ENCODE measurements at places on chromosomes 5 and 9.
A peak's percentile ranks its signal among the peaks of the same experiment; 100 is the strongest.

DNA sequence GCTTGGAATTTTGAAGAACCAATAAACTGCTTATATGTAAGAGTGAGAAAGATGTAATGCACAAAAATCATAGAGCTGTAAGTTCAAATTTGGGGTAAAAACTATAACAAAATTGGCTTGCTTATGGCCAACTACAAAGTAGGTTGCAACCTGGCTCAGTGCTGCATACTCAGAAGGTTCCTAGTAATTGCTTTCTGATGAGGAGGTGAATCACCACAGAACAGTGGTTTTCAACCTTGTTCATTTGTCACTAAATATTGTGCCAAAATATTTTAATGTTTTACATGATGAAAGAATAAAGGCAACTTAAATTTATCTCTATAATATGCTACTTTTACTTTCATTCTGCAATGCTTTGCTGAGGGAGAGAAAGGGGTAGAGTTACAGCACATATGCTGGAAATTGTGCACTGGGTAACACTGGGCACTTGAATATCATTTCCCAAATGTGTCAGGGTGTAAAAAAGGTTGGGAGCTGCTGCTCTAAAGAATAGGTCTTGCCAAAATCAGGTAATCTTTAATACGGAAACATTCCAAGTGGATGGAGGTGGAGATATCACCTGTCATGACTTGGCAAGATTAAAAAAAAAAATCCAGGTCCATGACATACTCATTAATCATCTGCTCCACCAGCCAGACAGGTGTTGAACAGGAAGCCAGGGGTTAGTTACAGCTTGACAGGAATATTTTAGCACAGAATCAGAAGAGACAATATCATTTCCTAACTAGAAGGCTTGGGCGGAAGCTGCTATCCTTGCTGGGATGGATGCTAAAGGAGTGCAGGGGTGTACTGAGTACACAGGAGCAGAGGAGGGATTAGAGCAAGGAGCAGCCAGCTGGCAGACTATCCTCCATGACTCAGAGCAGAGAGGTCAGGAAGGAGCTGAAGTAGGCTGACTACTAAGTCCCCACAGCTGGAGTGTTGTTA is 34.6 kb upstream of the CCL21 start:
- DNase-seq, result no peak

- DNase-seq, result no peak
Observed at GRCh38 chr9:75410405-75410804, 322.1 kb downstream of the OSTF1 start.

DNA sequence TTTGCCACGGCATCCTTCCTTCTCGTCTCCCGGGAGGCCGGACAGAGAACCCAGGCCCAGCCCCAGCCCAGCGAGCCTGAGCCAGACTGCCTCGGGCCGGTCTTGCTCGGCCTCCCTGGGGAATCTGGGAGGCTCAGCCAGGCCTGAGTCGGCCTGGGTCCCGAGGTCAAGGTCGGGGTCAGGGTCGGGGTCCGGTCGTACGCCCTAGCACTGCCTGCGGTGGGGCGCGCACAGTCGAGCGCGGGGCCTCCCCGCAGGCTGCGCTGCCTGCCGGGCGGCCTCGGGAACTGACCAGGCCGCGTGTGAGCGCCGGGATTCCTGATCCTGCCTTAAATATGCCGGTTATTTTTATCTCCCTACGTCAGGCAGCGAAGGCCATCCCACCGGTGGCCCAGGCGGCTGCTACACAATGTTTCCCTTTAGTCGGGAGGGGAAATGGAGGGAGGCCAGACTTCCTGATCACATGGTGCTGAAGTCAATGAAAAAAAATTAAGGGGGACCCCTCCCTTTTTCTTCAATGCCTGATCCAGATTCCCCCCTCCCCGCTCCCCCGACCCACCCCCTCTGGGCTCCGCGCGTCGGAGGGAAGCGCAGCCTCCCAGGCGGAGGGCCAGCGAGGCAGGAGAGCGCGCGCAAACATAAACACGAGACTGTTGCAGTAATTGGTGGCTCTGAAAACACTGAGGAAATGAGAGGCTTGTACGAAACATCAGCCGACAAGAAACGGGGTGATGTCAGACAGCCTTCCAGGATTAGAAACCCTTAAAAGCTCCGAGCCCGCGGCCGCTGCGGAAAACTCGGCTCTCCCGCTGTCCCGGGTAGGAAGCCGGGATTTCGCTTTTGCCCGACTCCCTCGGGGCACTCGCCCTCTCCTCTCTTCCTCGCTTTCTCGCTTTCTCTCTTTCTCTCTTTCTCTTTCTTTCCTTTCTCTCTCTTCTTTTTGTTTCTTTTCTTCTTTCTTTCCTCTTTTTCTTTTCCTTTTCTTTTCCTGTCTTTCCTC is 148.2 kb upstream of the KLF4 start:
- DNase-seq, result peak; percentile 94

- DNase-seq, result no peak
Observed at GRCh38 chr5:83877911-83878706, 157.5 kb upstream of the HAPLN1 start.

DNA sequence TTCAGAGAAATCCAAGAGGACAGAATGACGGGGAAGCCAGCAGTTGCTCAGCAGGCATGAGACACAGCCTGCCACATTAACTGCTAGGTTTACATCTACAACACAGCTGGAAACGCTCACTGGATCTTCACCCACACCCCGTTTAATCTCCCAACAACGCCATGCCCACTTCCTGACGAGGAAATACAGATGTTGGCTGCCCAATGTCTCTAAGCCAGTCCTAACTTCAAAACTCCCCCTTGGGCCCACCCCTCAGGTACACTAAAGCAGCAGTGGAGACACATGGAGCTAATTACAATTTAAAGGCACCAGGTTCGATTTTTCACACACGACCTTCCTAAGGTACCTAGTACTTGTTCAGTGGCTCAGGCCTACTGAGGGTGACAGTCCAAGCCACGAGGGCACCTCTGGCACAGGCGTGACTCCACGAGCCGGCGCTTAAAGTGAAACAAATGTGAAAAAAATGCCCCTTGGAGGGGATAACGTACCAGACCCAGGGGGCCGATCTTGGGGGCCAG is 904 bp downstream of the RPL12 start:
- DNase-seq, result no peak

- no peak for DNase-seq
Observed at GRCh38 chr5:35180046-35180445, 50.2 kb downstream of the PRLR start.

DNA sequence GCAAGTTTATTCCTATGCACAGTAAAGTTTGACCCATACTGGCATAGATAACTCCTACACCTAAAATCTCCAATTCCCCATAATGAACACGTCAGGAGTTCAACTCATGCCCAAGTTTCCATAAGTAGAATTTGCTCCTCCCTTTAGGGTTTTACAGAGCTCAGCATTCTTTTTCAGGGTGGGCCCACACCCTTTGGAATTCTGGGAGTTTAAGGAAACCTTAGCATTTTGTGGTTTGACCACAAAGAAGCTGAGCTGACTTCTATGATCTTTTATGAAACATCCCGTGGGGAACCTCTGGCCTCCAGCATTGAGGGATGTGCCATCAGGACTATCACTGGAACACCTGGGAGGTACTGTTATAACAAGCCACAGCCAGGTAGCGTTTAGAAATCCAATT is 220.6 kb upstream of the MAP3K1 start:
- DNase-seq, result no peak

- no peak for DNase-seq
Observed at GRCh38 chr5:5794118-5794560, 371.7 kb downstream of the ICE1 start.

- DNase-seq, result no peak
Observed at GRCh38 chr5:135266975-135267374, 132.1 kb downstream of the MACROH2A1 start.

GRCh38 chr5:83249156-83249555 is 171.8 kb downstream of the XRCC4 start:
- no peak for DNase-seq

- no peak for DNase-seq
Observed at GRCh38 chr9:107141967-107142366, 141.1 kb upstream of the RAD23B start.

- no peak for DNase-seq
Observed at GRCh38 chr5:92468295-92468694, 1085.2 kb upstream of the ARRDC3 start.

All from chondrocyte (in vitro differentiated cells).